ENCODE measurements at places on chromosomes 2 and 18.

DNA sequence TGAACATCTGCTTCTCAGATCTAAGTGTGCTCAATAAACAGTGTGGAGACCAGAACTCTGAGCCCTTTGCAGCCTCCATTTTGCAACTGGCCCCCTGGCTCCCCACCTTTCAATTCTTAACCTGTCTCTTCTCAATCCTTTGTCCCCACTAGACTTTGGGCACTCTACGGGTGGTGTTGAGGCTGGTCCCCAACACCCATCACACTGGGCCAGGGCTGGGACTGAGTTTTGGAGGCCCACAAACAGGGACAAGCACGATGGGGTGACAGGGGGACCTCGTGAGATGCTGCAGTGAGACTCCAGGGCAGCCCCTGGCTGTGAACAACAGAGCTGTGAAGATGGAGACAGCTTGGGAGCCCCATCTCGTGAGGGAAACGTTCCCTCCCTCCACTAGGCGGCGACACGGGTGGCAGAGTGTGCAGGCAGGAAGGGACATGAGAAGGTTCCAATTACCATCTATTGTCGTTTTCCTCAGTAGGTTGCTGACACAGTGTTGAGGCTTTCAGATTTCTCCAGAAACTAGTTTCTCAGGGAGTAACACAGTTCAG lies 1.2 kb downstream of the ANKMY1 start:
- DNase-seq, result no peak

DNA sequence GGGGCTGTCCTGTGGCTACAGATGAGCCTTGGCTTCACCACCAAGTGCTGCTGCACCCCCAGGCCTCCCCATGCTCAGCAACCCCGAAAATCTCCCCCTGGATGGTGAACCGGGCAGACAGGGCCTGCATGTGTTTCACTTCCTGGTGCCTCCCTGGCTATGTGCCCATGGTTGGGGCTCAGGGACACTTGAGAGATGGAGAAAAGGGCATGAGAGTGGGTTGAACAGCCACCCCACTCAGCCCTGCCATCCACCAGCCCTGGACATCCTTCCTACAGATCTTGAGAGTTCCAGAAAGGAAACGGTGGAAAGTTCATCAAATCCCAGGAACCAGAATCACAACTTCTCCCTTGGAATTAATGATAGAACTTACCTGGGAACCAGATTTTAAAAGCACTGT lies 74.7 kb upstream of the TEX51 start:
- no peak for DNase-seq

- DNase-seq, result no peak
These were observed 200.8 kb upstream of the SIX3 start for GRCh38 chr2:44740678-44741077.

DNA sequence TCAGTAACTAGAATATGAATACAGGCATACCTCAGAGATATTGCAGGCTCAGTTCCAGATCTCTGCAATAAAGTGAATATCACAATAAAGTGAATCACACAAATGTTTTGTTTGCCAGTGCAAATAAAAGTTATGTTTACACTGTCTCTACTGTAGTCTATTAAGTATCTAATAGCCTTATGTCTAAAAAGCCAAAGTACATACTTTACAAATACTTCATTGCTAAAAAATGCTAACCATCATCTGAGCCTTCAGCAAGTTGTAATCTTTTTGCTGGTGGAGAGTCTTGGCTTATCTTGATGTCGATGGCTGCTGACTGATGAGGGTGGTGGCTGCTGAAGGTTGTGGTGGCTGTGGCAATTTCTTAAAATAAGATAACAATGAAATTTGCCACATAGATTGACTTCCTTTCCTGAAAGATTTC lies 159.4 kb downstream of the MYO1B start:
- DNase-seq, result no peak

DNA sequence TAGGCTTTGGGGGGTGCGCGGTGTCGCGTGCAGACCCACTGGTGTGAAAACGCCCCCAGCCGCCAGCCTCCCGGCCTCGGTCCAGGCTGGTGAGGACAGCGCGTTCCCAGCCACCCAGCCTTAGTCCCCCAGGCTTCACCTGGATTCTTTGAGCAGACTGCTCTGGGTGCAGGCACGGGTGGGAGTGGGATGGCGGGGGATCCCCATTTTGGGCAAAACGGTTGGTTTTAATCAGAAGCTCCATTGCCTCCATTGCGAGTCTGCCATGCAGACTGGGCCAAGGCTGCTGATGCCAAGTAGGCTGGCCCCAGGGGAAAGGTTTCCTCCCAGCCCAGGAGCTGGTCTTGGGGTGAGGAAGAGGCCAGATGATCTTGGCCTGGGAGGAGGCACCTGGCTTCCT lies 445 bp downstream of the MLPH start:
- no peak for DNase-seq

Measured in cerebellar nuclear complex (tissue), 1 donor.